ENCODE measurements at places on chromosomes 4 and X. TPM values are rescaled to one million over a fixed set of nuclear protein-coding genes. Genes with fewer than 3 reads are reported as not detected.

Gene ZNF718
- total RNA-seq: 5.1 TPM

Gene PDLIM3
- 20.8 TPM for total RNA-seq

Gene N4BP2
- 5.3 TPM for total RNA-seq

Gene ABLIM2
- under 0.01 TPM for total RNA-seq

All from smooth muscle cell of trachea (primary cell).